Progenitor cell of endocrine pancreas (in vitro differentiated cells): ENCODE measurements at places on chromosomes 5 and 9. TPM values are rescaled to one million over a fixed set of nuclear protein-coding genes. Genes with fewer than 3 reads are reported as not detected.

GRCh38 chr9:98211260-98211659 lies 18.8 kb upstream of the CORO2A start:
- no peak for DNase-seq

- DNase-seq: peak; percentile 11
Observed at GRCh38 chr5:56480705-56481427, 247.7 kb upstream of the ANKRD55 start.

DNA sequence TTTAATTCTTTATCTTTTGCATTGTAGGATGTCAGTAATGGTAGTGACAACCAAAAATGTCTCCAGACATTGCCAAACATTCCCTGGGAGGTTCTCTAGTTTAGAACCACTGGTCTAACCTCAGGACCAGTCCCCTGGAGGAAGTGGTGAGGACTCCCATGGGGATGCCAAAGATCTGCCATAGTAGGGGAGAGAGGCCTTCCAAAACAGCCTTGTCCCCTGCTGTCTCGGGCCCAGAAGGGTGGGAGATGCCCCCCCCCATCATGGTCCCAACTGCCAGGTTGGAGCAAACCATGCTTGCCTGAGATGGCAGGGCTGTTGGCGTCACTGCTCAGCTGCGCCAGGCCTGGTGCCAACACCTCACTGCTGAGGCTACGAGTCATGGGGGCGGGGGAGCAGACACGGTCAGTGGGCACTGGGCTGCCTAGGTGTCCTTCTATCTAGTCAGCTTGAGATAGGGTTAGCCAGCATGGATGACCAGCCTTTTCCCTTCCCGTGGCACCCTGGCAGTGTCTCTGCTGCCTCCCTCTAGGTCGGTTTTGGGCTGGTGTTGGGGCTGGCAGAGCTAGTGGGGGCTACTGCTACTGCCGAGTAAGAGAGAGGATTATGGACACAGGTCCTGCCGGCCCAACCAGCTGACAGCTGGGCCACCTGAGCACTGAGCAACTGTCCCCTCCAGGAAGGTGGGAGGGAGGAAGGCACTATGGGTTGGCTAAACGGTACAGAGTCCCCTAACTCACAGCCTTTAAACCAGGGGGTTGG lies 8.3 kb upstream of the CXXC5 start:
- no peak for DNase-seq

Gene CTNND2
- 143 and 163 TPM in 2 replicates for total RNA-seq

- DNase-seq: no peak
Observed at GRCh38 chr5:94906750-94907149, 288.3 kb downstream of the SLF1 start.

DNA sequence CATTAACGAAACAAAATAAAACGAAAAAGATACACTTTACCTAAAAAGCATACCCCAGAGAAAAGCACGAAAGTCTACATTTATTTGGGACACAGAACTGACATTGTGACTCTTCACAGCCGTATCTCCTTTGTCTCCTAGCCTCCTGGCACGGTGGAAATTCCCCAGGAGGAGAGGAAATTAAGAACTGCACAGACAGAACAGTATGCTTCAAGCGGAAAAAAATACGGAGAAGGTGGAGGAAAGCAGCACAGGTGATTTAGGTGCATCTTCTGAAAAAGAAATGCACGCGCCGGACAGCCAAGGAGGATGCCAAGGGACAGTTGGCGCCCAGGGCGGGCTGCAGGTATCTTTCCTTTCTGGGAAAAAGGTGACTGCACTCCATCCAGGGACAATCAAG lies 32.0 kb downstream of the DDX31 start:
- no peak for DNase-seq

DNA sequence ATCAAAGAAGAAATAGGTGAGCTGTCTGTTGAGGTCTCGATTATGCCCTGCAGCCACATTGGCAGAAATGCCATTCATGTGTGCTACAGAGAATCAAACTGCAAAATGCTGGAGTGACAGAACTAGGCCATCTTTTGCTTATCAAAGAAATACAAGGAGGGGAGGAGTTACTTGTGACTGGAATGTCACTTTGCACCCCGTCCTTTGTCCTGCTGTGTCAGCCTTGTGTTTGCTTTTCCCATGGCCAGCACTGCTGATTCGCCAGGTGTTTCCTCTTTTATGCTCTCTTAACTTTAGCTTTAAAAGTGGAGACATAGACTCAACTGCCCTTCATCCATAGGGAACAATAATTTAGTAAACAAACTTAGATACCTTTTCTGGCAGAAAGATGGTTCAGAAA lies 54.3 kb downstream of the SLC46A2 start:
- DNase-seq: no peak

DNA sequence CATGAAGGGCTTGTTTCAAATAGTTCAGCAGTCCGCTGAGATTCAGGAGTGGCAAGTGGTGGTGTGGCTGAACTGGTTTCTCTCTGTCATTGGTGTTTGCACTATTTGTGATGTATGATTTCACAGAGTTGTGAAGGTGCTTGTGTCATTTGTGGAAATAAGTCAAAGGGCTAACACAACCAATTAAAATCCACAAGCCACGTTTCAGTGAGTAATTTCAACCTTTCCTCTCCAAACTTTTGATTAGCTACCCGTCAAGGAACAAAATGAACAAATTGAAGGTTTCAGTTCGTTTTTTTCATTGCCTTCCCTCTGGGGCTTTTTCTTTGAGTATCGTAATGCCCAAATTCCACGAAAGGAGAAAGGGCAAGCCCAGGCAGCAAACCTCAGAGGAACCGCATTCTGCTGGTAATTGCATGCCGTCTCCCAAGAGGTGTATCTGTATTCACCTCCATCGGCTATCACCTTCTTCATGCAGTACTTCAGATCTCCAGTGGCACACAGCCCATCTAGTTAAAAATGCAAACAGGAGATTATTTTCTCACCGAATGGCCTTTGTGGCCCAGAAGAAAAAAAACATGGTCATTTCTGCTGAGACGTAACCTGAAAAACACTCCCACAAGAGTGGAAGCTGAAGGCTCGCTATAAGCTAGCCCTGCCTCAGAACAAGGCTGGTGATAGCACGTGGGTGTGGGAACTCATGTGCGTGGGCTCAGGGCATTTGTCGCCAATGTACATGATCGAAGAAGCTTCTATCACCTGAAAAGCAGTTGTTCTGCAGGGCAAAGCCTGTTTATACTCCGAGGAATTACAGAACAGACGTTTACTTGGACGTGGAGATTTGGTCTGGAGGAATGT lies 197.1 kb downstream of the NR3C1 start:
- no peak for DNase-seq

- DNase-seq: peak; percentile 59
Observed at GRCh38 chr9:18442629-18443491, 31.1 kb upstream of the ADAMTSL1 start.

GRCh38 chr9:19381656-19382055 lies 1.6 kb upstream of the RPS6 start:
- no peak for DNase-seq

Gene SLC36A3
- total RNA-seq: not detected in 2 replicates

DNA sequence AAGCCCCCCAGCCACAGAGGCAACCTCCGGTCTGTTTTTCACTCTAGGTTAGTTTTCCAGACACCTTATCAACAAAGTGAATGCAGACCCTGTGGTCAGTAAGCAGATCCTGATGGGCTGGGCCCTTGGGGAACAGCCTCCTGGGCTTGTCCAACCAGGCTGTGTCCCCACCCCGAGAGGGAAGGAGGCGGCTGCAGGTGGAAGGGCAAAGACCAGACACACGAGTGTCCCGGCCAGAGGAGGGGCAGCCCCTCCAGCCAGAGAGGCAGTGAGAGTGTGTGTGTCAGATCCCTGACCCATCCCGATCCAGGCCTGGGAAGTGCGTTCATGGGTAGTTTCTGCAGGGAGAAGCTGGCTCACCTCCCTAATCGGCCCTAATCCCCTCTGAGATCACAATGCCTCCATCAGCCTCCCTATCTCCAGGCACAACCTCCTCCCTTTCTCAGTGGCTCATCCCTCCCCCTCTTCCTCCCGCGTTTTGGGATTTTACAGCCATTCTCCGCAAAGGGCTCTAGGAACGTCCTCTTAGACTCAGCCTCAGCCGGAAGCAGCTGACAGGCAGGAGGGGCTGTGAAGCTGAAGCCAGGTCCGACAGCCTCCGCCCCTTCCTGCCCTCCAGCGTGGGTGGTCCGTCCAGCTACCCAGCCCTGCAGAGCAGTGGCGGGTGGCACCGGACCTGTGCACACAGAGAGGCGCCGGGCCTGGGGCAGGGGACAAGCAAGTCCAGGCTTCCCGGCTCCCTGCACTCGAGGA lies 9.7 kb downstream of the SLC12A7 start:
- no peak for DNase-seq

DNA sequence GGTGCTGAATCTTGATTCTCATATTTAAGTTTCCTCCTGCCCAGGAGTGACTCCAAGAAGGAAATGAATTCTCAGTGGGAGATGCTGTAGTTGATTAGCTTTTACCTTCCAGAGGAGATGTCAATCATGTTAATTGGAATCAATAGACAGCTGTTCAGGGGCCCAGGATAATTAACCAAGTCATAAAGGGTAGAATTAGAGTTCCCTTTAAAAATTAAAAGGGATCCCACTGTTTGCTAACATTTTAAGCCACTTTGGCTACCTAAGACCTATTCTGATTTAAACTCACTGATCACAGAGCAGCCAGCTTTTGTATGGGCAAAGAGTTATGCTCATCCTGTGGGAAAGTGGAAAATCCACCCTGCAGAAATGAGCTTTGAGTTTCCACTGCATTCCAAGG lies 249.6 kb downstream of the SLIT3 start:
- no peak for DNase-seq

DNA sequence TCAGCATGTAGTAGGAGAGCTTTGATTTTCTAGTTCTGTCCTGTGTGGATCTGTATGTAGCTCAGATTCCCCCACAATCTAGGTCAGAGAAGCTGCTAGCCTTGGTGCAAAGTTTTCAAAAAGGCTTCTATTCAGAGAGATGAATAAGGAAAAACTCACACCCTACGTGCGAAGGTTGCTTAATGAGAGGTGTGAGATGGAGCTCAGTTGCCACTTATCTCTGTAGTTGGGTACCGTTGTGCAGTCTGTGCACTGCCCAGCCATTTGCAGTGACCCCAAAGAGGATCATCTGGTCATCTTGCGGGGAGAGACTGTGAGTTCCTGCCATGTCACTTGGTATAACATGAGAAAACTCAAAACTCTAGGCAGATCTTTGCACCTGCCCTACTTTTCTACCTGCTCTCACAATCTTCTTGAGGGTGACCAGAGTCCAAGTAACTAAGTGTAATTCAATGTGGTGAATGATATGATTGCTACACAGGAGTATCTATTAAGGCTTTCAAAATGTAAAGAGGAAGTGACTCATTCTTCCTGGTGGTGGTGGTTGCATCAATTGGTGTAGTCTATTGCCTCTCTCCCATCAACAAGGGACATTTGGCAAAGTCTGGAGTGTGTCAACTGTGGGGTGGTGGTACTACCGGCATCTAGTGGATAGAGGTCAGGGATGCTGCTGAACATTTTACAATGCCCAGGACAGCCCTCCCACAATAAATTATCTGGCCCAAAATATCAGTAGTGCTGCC lies 65.2 kb downstream of the TMC1 start:
- DNase-seq: no peak
